ENCODE measurements at places on chromosomes 5 and 9.

DNA sequence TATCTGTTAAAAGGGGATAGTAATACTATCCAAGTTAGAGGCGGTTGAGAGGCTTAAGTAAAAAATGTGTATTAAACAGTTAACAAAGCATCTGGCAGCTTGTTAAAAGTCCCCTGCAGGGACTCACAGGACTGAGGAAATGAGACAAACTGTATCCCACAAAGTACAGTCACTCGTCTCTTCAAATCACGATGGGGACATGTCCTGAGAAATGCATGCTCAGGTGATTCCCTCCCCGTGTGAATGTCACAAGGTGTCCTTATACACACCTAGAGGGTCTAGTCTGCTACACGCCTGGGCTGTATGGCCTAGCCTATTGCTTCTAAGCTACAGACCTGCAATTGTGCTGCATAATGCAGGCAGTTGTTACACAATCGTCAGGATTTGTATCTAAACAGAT lies 237.0 kb downstream of the IRX2 start:
- no peak for DNase-seq

GRCh38 chr5:1205255-1206180 lies 4.1 kb downstream of the SLC6A19 start:
- no peak for DNase-seq

GRCh38 chr5:109168151-109168550 lies 241.6 kb downstream of the PJA2 start:
- DNase-seq: no peak

DNA sequence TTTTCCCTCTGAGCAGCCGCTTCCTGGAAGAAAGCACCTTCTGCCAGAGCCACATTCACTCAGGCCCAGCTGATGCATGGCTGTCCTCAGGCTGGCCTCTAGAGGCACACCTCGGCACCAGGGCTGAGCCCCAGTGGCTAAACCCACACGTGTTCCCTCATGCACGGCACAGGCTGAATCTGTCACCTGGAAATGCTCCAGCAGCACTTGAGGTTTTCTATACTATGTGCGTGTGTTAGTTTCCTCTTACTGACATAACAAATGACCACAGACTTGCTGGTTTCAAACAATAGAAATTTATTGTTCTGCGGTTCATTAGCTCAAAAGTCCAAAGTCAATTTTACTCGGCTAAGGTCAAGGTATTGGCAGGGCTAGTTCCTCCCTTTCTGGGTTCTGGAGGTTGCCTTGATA lies 141.4 kb downstream of the LRRC70 start:
- DNase-seq: no peak

DNA sequence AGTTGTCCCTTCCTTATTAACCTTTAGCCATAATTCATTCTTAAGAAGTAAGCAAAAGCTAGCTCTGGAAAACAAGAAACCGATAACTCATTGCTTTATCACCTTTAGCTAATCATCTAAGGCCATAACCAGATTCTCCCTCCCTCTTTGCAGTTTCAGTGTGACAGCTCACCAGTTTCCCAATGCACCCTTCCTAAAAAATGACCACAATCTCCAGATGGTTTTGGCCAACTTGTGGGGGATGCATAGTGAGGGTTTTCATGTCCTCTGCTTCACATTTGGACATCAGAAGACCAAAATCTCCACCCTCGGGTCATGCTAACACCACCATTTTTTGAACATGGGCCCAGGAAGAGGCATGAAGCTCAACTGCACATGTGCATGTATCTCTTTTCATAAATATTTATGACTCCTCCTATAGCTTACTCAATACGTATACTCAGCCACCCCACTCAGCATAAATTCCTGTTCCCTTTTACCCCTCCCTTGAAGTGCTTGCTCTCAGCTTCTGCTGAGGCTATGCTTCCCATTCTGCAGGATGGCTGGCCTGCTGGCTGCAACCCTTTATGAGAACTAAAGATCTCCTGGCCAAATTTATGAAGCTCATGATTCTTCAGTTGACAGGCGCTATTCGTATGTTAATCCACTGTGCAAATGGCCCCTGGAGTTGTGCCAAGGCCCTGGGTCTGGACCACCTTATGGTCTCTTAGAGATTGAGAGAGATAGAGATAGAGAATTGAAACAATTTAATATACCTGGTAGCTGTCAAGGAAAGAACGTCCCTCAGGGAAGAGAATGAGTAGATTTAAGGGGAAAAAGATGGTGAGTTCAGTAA lies 14.8 kb downstream of the PPP3R2 start:
- no peak for DNase-seq

- no peak for DNase-seq
These were observed 36.5 kb upstream of the ANKRD33B start for GRCh38 chr5:10527281-10527950.

- peak; percentile 83 for DNase-seq
These were observed 38.6 kb upstream of the KCNMB1 start for GRCh38 chr5:170427672-170428236.

DNA sequence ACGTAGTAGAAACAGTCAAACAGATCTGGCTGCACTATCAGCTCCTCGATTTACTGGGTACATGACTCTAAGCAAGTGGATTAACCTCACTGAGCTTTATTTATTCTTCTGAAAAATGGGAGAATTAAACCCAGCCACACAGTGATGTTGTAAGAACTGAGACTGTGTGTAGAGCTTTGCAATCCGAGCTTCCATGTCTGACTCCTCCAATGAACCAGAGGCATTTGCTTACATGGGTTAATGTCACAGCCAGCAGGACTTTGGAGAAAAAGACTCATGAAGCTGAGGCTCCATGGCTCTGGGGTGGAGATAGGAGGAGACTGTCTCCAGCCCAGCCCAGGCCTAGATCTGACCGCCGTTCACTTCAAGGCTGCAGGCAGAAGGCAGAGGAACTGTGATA lies 201.3 kb downstream of the CDK5RAP2 start:
- no peak for DNase-seq

DNA sequence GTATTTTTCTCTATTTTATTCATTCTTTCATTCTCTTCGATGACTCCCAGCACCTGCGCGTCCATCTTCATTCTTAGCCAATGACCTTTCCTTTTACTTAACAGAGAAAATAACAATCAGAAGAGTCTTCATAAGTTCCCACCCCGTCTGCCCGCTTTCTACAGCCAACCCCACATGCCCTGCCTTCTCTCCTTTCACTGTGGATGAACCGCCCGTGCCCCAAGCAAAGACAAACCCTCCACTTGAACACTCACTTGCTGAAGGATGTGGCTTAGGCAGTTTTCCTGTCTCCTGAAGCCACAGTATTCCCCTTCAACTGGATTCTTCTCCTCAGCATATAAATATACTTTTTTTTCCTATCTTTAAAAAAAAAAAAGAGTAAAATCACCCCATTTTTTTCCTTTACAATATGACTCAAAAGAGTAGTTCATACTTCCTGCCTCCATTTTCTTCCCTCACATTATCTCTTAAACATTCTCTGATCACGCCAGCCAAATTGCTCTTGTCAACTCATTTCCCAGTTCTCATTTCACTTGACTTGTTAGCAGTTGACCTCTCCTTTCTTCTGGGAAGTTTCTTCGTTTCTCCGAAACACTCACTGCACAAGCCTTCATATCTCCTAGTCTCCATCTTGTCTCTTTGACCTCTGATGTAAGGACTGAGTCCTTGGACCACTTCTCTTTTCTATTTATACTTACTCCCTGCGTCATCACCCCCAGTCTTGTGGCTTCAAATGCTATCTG lies 11.1 kb downstream of the NIPSNAP3B start:
- DNase-seq: no peak

DNA sequence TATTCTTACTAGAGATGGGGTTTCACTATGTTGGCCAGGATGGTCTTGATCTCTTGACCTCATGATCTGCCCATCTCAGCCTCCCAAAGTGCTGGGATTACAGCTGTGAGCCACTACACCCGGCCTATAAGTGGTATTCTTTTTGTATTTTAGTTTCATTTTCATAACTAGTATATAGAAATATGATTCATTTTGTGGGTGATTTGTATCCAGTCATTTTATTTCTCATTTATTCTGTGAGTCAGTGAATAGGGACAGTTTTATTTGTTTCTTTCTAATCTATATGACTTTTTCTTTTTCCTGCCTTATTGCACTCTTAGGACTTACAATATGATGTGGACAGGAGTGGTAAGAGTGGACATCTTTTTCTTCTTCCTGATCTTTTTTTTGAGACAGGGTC lies 112.9 kb downstream of the AOPEP start:
- DNase-seq: no peak

GRCh38 chr5:81789033-81789432 lies 38.1 kb upstream of the SSBP2 start:
- no peak for DNase-seq

GRCh38 chr5:181160152-181160754 lies 12.9 kb downstream of the OR2V2 start:
- no peak for DNase-seq

GRCh38 chr5:113031557-113031956 lies 55.0 kb downstream of the DCP2 start:
- DNase-seq: no peak

- peak; percentile 62 for DNase-seq
These were observed 1728.3 kb upstream of the CDH9 start for GRCh38 chr5:28766565-28767158.

DNA sequence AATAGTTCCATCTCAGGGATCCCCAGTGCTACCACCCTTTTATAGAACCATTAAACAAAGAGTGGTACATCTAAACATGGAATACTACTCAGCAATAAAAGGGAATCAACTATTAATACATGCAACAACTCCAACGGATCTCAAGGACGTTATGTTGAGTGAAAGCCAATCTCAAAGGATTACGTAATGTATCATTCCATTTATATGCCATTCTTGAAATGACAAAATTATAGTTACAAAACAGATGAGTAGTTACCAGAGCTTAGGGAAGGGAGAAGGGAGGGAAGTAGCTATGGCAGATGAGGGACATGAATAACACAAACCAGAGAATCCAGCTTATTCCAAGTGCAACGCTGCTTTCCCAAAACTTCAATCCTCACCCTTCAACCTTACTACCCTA lies 69.5 kb downstream of the ACTL7B start:
- no peak for DNase-seq

- no peak for DNase-seq
These were observed 7.4 kb downstream of the PTPRD start for GRCh38 chr9:10605388-10605787.
